ENCODE measurements at places on chromosomes 2 and 18.

DNA sequence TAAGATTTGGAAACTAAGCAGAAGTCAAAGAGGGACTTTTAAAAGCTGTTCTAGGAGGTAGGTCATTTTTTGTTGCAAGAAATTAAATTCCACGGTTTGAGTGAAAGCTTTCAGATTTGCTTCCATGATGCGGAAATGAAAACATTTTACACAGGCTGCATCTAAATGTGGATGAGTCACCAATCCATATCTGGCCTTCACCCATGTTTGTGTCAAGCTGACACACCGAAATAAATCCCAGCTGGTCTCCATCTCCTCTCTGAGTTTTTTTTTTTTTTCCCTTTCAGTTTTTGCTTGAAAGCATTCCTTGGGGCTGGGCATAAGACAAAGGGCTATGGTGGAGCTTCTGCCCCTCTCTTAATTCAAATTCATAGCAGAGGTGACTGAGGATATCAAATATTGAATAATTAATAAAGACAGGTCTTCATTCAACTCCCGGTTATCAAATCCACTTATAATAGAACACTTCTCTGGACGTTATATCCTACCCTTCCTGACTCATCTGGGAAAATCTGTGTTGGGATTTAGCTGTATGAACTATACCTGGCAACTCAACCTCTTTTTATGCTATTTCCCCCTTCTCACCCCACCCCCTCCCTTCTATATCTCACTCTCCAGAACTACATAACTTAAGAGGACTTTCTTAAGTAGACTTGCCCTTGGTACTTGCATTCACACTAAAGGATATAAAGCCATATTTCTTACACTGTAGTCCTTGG lies 558.3 kb upstream of the GCFC2 start:
- no peak for DNase-seq

DNA sequence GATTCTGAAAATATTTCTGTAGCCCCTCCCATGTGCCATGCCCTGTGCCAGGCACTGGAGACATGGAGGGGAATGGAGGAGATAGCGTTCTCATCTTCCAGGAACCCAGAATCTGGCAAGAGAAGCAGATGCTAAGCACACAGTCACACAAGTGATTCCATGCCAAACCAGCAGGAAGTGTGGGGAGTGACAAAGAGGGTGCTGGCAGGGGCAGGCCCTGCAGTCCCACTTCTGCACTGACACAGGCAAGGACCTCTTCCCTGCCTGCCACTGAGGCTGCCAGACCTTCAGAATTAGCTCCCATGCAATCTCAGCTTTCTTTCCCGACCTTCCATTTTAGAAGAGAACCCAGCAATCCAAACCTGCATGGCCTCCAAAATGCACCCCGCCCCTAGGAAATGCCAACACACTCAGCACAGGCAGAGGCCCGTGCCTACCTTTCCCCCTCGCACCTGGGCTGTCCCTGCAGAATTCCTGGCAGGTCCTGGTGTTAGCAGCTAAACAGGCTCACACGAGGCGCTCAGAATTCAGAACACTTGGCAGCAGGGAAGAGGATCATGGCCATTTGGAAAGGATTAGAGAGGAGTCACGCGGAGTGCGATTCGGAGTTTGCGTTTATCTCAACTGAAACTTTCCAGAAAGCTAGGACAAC lies 155.3 kb downstream of the MSH2 start:
- DNase-seq = no peak

DNA sequence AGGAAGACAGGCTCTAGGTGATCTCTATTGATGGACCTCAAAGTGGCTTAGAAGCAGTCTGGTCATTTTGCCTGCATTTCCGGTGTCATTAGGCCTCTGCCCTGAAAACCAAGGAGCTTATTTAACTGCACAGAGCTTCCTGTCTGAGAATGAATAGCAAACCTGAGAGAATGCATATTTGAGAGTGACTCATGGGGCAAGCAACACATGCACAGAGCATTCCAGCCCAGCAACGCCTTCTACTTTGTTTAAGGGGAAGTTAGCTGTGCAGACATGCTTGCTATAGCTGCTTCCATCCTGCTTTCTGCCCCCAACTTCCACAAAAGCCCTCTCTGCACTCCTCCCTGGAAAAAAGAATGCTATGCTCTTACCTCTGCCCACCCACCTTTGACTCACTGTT lies 232.8 kb downstream of the GRB14 start:
- DNase-seq = peak; percentile 57

GRCh38 chr2:85560812-85561279 lies 447 bp downstream of the GGCX start:
- DNase-seq = no peak

GRCh38 chr2:207868855-207869596 lies 99.3 kb upstream of the FZD5 start:
- no peak for DNase-seq

GRCh38 chr2:8729939-8730338 lies 48.1 kb downstream of the ID2 start:
- no peak for DNase-seq

DNA sequence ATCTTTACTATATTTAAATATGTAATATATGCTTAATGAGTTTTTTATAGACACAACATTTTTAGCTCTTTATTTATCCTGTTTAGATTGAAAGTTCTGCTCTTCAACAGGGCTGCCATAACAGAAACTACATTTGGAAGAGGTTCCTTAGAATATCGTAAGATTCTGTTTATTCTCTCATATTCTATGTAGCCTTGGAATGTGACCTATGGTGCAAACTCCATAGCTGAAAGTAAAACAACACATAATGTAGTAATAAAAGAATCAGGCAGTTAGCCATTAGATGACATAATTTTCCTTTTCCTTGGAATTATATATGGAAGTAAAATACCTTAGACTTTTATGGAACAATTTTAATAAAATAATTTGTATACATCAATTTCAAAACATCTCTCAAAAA lies 91.3 kb downstream of the ZNF804A start:
- peak; percentile 6 for DNase-seq

- no peak for DNase-seq
Measured at GRCh38 chr2:8203364-8203763, 478.5 kb upstream of the ID2 start.

DNA sequence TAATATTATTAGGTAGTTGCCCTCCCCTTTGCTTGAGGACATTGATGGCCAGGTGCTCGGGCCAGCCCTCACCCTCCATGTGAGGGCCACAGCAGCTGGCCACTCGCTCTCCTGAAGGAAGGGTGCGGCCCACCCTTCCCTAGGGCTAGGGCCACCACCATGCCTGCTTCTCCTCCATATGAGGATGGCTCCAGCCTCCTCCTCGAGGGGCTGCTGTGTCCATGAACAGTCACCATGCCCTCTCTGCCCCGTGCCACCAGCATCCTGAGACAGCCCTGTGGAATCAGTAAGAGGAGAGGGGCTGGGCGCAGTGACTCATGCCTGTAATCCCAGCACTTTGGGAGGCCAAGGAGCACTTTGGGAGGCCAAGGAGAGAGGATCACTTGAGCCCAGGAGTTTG lies 2.4 kb downstream of the GPR17 start:
- no peak for DNase-seq

DNA sequence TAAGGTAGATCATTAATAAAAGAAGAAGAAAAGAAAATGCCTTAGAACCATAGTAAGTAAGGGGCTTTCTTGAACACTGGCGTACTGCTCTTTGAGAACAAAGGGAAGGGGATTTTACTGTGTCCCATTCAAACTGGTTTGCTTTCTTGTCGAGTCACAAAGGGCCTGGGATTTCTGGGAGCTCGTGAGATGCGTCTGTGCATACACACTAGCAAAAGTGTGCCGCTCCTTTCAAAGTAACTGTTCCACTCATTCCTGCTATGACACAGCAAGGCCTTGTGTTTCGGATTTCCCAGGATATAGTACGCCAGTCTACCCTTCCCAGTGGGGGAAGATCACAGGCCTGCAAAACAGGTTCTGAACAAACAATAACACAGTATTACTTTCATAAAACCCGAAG lies 93.0 kb downstream of the KCTD18 start:
- no peak for DNase-seq

DNA sequence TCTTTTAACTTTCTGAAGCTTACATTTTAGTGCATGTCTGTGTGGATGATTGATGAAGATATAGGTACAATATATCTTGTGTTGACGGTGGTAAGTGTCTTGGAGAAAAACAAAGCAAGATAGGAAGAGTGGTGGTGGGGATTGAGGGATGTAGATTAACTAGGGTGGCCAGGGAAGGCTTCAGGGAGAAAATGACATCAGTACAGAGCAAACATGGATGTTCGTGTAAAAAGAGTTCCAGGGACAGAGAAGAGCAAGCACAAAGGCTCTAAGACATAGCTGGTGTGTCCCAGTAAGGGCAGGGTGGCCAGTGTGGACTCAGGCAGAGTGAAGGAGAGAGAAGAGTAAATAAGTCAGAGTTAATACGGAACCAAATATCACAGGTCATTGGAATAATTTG lies 2.7 kb upstream of the CERS6 start:
- DNase-seq = no peak

- DNase-seq = no peak
Measured at GRCh38 chr2:108363024-108363907, 14.5 kb upstream of the SULT1C4 start.

GRCh38 chr18:12518326-12518725 lies 110.6 kb downstream of the PRELID3A start:
- no peak for DNase-seq

DNA sequence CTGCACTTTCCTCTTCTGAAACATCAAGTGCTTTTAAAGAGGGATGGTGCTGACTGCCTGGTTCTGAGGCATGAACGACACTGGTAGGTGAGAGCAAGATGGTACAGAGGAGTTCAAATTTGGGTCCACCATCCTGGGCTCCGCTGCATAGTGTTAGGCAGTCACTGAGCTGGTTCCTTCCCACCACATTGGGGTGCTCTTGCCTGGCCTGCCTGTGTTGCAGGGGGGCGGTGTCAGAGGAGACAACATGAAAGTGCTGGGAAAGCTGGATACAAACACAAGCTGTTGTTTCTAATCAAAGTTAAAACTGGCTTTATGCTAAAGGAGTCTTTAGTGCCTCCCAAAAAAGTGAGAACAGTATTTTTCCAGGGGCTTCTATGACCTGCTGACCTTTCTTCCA lies 258.1 kb downstream of the GBX2 start:
- DNase-seq = no peak

Data from AG04450 (cell line).